Activated T-helper 17 cell treated with anti-CD3 and anti-CD28 coated beads, Interleukin-2, amount 50 U/mL, for 72 hours (primary cell): ENCODE measurements at places on chromosomes 2 and 18.

DNA sequence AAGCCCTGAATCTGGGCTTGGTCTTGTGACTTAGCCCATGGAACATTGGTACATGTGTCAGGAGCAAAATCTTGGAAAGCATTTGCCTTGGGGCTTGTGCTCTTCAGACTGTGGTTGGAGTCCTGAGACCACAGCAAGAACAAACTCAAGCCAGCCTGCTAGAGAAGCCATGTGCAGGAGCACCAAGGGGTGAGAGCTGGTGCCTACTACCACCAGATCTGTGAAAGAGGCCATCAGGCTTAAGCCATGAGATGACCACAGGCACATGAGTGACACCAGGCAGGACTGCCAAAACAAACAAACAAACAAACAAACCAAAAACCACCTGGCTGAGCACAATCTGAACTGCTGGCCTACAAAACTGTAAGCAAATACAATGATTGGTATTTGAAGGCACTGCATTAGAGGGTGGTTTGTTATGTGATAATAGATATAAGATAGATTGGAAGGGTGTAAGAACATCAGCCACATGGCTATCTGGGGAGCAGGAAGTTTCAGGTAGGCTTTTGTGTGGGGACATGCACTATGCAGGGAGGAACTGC lies 9.0 kb upstream of the TWIST2 start:
- no peak overlapping the region for H3K27ac ChIP-seq
- peaks cover 29% of the 10 kb centered on the region for H3K27me3 ChIP-seq
- H3K4me3 ChIP-seq = no peak overlapping the region
- H3K4me1 ChIP-seq = no peaks in the 10 kb centered on the region
- ATAC-seq = no peak

DNA sequence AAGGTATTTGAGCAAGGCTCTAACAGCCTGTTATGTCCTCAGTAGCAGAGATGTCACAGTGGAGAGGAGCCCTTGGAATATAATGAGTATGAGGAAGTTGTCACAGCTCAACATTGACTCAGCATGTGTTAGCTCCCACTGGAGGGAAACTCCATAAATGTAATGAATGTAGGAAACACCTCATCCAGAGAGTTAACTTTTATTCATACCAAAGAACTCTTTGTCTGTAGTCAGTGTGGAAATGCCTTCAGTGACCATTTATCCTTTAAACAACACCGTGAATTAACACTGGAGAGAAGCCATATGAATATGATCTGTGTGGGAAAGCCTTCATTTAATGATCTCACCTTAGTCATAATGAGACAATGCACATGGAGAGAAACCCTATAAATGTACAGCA lies 59.7 kb downstream of the CYP1B1 start:
- H3K4me3 ChIP-seq = no peak overlapping the region
- peak; percentile 70 for ATAC-seq
- H3K27me3 ChIP-seq = no peaks in the 10 kb centered on the region
- H3K27ac ChIP-seq = no peak overlapping the region

DNA sequence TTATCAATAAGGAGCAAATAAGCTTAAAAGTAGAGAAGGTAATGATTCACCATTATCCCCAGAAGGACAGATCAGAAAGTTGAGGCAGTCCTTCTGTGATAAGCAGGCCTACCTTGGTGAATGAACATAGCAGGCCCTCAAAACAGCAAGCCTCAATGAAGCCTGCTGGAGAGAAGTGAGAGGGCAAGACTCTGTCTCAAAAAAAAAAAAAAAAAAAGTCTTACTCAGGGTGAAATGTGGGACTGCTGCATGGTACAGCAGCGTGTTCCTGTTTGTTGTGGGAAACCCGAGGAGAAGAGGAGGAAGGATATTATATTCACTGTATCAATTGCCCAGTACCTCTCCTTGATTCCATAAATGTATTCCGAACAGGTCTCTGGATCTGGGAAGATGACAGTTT lies 8.7 kb upstream of the HAT1 start:
- ATAC-seq = no peak
- H3K27ac ChIP-seq = no peak overlapping the region
- no peaks in the 10 kb centered on the region for H3K27me3 ChIP-seq
- no peak overlapping the region for H3K4me3 ChIP-seq
- H3K4me1 ChIP-seq = peaks cover 4% of the 10 kb centered on the region

- no peaks in the 10 kb centered on the region for H3K27me3 ChIP-seq
- peak; percentile 81 for ATAC-seq
- H3K36me3 ChIP-seq = no peaks in the 10 kb centered on the region
- peak overlapping the region; percentile 33 for H3K4me3 ChIP-seq
Observed at GRCh38 chr2:48114256-48114655, 208.0 kb upstream of the FBXO11 start.

GRCh38 chr2:49288902-49289700 lies 134.8 kb upstream of the FSHR start:
- H3K4me3 ChIP-seq = no peak overlapping the region
- no peak for ATAC-seq
- H3K27ac ChIP-seq = no peak overlapping the region
- no peaks in the 10 kb centered on the region for H3K36me3 ChIP-seq

DNA sequence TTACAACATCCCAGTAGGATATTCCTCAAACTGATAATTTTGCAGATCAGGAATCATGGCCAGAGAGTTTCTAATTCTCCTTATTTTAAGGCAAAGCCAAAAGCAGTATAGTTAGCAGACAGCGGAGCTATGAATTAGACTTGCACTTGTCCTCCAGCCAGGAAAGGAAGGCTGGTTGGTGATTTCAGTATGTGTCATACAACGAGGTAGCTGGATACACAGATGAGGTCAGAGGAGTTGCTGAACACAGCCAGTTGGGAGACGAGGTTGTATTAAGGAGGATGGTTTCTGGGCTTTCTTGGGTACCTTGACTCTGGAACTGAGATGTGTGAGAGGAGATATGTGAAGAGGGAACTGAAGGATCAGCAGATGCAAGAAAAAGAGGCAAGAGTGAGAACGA lies 185.2 kb downstream of the SOX11 start:
- no peaks in the 10 kb centered on the region for H3K36me3 ChIP-seq
- H3K27ac ChIP-seq = no peak overlapping the region
- no peak overlapping the region for H3K4me3 ChIP-seq
- no peak for ATAC-seq
- no peaks in the 10 kb centered on the region for H3K27me3 ChIP-seq

DNA sequence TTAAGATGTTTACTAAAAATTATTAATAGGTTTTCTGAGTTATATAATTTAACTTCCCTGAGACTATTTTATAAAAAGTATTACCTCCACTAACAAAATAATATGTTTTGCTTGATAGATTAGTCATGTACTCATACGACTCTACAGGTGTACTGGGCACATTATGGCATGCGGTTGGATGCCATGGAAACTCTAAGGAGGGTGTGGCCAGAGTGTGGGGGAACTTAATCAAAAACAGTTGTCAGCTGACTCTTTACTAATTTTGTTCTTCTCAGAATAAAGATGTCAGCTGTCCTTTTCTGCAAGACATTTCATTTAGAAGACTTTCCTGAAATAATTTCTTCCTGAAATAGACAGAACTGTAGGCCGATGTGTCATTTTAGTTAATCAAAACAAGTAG lies 228.3 kb upstream of the SIX3 start:
- H3K4me3 ChIP-seq = no peak overlapping the region
- no peaks in the 10 kb centered on the region for H3K36me3 ChIP-seq
- no peak overlapping the region for H3K27ac ChIP-seq
- H3K4me1 ChIP-seq = no peaks in the 10 kb centered on the region

- H3K4me3 ChIP-seq = no peak overlapping the region
- H3K4me1 ChIP-seq = no peaks in the 10 kb centered on the region
- no peak overlapping the region for H3K27ac ChIP-seq
- H3K36me3 ChIP-seq = no peaks in the 10 kb centered on the region
- ATAC-seq = no peak
Observed at GRCh38 chr2:80322958-80323357, 18.4 kb upstream of the LRRTM1 start.

DNA sequence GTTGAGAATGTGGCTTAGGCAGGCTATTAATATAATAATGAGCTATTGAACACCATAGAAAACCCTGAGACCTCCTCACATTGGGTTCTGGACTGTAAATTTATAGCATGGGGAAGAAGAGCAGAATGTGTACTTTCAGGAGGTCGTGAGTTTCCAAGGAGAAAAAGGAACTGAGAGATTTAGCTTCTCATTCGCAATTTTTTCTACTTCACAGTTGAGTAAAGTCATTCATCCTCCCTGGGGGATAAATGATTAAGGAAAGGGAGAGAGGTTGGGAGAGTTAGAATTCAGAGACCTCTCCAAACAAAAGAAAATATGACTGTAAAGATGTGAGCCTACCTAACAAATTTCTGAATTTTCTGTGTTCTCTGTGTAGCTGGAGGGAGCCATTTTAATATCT lies 205.8 kb upstream of the CYRIA start:
- H3K4me3 ChIP-seq = no peak overlapping the region
- H3K27me3 ChIP-seq = no peaks in the 10 kb centered on the region
- no peaks in the 10 kb centered on the region for H3K4me1 ChIP-seq
- H3K27ac ChIP-seq = no peak overlapping the region

GRCh38 chr18:48821251-48821590 lies 129.5 kb downstream of the SMAD7 start:
- H3K4me1 ChIP-seq = peaks cover 45% of the 10 kb centered on the region
- no peak for ATAC-seq
- peak overlapping the region; percentile 66 for H3K4me3 ChIP-seq
- no peaks in the 10 kb centered on the region for H3K27me3 ChIP-seq
